NCI-H187 treated with DMSO at 0.1 percent for 48 hours (cell line): ENCODE measurements at places on chromosomes 4 and X.

DNA sequence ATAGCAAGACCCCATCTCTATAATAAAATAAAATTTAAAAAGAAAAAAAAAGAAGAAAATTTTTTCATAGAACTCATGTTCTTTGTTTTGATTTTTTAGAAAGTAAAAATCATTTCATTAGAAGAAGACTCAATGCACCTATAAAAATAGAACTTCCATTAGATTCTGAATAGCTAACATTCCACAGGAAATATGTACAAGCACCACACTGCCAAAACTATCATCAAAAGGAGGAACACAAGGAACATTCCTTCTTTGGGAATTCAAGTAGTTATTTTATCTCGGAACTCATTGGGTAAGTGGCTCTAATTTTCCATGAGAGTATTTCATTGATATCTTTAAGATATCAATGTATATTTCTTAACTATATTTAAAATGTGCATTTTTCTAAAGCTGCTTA lies 157.6 kb downstream of the CAMK2D start:
- DNase-seq, result no peak

DNA sequence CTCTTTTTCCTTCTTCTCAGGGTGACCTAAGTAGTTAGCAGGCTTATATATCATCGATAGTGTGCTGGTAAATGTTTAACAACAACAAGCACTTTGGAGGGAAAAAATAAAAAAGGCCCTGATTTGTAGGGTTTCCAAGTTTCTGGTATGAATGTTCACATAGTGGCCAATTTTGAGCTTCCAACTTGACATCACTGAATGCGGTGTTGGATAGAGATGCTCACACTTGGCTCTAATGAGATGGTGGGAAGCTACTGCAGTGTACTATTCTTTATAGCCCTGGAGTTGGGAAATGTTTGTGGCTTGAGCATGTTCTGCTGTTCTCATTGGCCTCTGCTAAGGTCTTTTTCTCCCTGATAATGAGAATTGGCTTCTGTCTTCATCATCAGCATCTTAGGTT lies 875.3 kb downstream of the PCDH7 start:
- DNase-seq, result no peak

GRCh38 chrX:25181775-25182174 lies 166.0 kb upstream of the ARX start:
- DNase-seq, result no peak

DNA sequence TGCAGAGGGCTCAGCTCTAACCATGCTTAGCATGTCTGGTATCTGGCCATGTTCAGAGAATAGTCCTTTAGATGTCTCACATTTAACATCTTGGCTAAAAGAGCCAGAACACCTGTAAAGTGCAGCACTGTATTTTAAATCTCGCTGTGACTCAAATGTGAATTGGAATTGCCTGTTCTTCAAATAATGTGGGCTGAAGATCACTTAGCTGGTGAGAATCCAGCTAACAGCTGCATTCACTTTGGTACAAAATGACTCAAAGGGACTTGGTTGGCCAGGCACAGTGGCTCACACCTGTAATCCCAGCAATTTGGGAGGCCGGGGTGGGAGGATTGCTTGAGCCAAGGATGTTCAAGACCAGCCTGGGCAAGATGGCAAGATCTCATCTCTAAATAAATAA lies 63.5 kb upstream of the PLAC8 start:
- no peak for DNase-seq
